ENCODE measurements at places on chromosomes 7 and 10.

DNA sequence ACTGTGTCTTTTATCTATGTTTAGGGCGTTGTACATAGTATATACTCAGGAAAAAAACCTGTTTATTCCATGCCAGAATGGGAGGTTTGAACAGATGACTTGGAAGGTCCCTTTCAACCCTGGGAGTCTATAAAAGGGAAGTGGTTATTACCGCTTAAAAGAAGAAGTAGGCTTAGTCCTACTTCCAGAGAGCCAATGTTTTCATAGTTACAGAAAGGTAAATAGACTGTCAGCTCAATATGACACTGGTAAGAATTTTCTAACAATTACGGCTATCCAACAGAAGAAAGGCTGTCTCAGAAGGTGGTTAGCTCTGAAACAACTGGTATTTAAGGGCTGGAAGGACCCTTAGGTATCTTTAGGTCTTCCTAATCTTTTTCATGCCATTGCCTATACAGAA is 1.1 kb upstream of the TFAM start:
- peaks cover 6% of the 10 kb centered on the region for H3K36me3 ChIP-seq
- no peak overlapping the region for H3K27ac ChIP-seq
- no peaks in the 10 kb centered on the region for H3K27me3 ChIP-seq
- H3K4me3 ChIP-seq = peak overlapping the region; percentile 78
- peaks cover 38% of the 10 kb centered on the region for H3K4me1 ChIP-seq

DNA sequence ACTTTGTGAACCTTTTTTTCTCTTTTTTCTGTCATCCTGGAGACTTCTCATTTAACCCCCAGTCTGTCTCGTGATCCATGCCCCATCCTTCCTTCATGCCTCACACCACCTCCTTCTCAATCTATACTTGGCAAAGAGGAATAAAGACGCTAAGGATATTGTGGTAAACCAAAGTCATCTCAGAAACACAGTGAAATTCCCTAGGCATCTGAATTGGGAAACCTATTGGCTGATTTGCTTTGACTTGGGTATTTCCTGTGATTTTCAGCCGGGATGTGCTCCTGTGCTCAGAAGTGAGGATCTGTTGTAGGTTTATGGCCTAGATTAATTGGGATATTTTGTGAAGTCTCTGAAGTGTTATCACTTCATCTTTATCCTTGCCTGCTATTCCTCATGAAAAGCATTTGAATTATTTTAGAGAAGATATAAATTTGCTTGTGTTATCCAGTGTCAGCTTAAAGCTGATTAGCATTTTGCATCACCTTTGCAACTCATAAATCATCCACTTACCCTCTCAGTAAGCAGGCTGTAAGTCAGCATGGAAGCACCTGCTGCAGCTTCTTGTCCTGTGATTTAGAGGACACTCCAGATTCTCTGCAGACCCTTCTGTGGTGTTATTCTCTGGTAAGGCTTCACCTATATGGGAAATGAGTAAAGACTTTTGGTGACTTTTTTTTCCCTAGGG is 138.0 kb downstream of the AUTS2 start:
- H3K36me3 ChIP-seq = no peaks in the 10 kb centered on the region
- no peaks in the 10 kb centered on the region for H3K4me1 ChIP-seq
- no peak overlapping the region for H3K4me3 ChIP-seq

DNA sequence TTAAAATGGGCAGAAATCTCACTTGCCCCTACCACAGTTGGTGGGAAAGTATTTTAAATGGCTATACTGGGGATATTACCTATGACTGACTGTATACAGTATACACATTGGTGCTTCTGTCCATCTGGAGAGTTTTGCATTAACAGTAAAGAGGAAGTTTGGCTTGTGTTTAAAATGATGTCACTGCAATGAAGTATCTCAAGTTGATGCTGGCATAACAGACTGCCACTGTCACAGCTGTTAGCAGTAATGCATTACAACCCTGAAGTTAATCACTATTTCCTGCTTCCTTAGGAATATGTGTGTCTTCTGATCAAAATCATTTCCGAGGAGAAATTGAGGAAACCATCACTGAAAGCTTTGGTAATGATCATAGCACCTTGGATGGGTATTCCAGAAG is 1.9 kb downstream of the DKK1 start:
- peaks cover 42% of the 10 kb centered on the region for H3K4me1 ChIP-seq
- H3K36me3 ChIP-seq = no peaks in the 10 kb centered on the region
- H3K4me3 ChIP-seq = peak overlapping the region; percentile 68

DNA sequence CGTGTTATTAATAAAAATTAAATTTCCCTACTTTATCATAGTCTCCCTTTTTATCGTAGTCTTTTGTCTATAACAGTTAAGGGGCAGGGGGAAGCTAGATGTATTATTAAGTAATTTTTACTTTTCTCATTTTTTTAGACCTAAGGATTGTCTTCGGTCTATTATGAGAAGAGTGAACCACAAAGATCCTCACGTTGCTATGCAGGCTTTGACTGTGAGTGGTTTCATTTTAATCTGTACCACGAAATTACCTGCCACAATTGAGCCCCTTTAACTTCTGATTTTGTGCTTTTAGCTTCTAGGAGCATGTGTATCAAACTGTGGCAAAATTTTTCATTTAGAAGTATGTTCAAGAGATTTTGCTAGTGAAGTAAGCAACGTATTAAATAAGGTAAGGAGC is 40.6 kb downstream of the STAM start:
- no peak for DNase-seq
- no peak overlapping the region for H3K27ac ChIP-seq
- H3K4me1 ChIP-seq = peaks cover 13% of the 10 kb centered on the region
- H3K27me3 ChIP-seq = no peaks in the 10 kb centered on the region
- H3K4me3 ChIP-seq = no peak overlapping the region

GRCh38 chr10:112855134-112855533 is 94.9 kb upstream of the TCF7L2 start:
- no peaks in the 10 kb centered on the region for H3K27me3 ChIP-seq
- H3K36me3 ChIP-seq = no peaks in the 10 kb centered on the region
- no peak overlapping the region for H3K4me3 ChIP-seq
- no peaks in the 10 kb centered on the region for H3K4me1 ChIP-seq
- no peak for DNase-seq

GRCh38 chr10:62162261-62162981 is 106.2 kb downstream of the RTKN2 start:
- no peaks in the 10 kb centered on the region for H3K27me3 ChIP-seq
- H3K4me1 ChIP-seq = peaks cover 9% of the 10 kb centered on the region
- H3K4me3 ChIP-seq = no peak overlapping the region
- H3K36me3 ChIP-seq = no peaks in the 10 kb centered on the region
- no peak for DNase-seq

All from HepG2 (cell line).